ENCODE measurements at places on chromosomes 6 and 20.

GRCh38 chr20:40532103-40532502, 156.9 kb downstream of the MAFB start:
- DNase-seq = no peak

- DNase-seq = no peak
Observed at GRCh38 chr6:141195251-141195832, 937.4 kb upstream of the GJE1 start.

DNA sequence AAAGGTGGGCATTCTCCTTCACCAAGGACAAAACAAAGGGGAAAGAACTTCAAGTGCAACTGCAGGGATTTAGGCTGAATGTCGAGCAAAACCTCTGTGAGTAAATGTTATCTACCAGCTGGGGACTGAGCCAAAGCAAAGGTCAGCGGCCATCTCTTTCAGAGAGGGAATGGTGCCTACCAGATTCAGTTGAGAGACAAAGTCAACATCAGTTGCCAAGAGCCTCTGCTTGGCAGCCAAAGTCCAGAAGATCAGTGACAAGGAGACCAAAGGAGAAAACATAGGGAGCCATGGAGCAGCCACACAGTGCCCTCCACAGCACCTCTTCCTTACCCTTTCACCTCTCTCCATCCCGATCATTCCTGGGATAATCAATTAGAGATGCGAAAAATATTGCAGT, 472.5 kb downstream of the KIF16B start:
- DNase-seq = no peak

- no peak for DNase-seq
Observed at GRCh38 chr20:37988306-37988954, 44.8 kb downstream of the TTI1 start.

DNA sequence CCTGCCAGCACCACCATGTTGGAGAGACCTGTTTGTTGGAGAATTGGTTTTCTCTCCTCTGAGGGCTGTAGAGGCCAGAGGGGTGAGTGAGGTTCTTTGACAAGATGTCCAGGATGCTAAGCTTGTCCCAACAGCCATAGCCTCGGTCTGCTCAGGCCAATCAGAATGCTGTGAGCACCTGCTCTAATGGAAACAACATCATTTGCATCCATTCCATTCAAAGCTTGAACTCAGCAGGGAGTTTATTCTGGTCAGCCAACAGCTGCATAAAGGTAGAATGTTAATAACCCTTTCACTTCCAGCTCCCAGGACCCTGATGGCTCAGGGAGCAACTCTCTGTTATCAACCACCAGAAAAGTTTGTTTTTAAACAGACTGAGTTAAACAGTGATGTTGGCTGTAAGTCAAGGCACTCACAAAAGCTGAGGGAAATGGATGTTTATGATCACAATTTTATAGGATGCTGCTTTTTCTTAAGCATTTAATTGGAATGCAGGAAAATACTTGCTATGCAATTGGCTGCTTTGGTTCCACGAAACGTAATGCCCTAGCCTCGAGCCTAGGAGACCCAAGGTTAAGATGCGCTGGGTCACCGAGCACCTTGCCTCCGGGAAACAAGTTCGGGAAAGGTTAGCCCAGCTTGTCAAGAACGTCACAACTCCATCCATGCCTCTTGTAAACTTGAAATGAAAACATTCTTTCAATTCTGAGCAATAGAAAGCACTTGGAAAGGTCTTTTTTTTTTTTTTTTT, 155.2 kb downstream of the NFATC2 start:
- no peak for DNase-seq

DNA sequence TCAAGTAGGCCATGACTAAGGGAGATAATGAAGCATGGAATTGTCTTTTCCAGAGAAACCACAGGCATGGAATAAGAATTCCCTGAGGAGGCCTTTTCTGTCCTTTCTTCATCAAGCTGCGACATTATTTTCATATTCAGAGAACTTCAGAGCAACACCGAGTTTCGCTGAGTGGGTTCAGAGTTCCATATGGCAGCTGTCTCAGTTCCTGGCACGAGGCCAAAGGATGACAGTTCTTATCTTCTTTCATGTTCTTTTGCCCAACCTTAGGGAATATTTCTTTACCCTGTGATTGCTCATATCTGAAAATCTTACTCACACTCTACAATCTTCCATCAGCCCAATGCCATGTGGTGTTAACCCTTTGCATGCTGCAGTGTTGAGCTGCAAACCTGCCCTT, 135.3 kb upstream of the BMP2 start:
- no peak for DNase-seq

Data from stimulated activated CD8-positive, alpha-beta memory T cell treated with anti-CD3 and anti-CD28 coated beads, Interleukin-15, amount 100 ng/mL, for 24 hours (primary cell).